CD4-positive, alpha-beta T cell treated with Interleukin-4 for 4 hours (primary cell): ENCODE measurements at places on chromosomes 12 and 14.

DNA sequence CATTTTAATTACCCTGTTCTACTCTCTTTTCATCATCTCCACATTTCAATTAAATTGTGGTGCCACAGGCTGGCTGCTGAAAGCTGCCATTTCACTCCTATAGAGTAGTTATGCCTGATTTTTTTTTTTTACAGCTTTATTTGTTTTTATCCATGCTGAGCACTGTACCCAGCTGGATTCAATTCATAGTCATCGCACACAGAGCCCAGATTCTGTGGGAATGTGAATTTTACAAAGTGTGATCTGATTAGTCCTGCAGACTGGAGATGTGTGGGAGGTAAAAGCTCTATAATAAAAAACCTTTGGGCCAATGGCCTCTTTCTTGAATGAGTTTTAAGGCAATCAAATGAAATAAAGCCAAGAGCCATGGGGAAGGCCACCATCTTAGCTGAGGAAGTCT lies 190.2 kb downstream of the ANO4 start:
- DNase-seq: no peak

- DNase-seq: no peak
These were observed 27.1 kb upstream of the SLC17A8 start for GRCh38 chr12:100329800-100330199.

DNA sequence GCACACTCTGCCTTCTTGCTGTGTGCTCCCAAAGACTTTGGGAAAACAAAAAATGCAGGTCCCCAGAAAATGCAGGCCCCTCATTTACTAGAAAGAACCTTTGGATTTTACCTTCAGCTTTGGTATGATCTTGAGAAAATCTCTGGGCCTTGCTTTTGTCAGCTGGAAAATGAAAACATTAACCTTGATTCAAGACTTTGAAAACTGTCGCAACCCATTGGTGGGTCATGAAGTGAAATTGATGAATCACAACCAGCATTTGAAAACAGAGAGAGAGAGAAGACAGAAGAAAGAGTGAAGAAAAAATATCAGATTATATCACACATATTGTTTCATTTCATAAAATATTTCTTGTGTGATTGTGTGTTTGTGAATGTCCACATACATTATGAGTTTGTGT lies 322.5 kb downstream of the ZFP36L1 start:
- DNase-seq: no peak

DNA sequence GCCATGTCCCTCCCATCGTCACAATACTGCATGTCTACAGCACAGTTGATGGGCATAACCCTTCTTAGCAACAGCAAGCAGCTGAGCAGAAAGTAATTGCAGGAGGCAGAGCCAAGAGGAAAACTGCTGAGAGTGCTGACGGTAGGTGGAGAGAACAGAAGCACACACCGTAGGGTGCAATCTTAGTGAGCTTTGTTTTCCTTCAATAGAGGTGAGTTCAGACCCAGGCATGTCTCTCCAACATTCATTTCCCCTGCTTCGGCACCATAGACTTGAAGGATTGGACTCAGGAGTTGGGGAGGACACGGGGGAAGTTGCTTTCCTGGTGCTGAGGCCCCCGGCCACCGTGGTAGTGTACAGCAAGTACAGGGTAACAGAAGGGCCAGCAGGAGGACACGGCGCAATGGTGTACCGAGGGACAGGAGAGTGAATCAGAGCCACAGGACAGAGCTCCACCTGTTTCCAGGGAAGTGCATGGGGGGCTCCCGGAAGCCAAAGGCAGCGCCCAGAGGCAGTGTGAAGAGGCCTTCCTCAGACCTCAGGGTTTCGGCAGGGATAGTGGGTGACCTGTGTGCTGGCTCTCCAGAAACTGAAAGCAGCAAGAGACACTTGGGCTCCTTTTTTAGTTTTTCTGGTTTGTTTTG lies 36.3 kb upstream of the SINHCAF start:
- no peak for DNase-seq

- no peak for DNase-seq
These were observed 217.4 kb downstream of the ACSS3 start for GRCh38 chr12:81295251-81295650.

DNA sequence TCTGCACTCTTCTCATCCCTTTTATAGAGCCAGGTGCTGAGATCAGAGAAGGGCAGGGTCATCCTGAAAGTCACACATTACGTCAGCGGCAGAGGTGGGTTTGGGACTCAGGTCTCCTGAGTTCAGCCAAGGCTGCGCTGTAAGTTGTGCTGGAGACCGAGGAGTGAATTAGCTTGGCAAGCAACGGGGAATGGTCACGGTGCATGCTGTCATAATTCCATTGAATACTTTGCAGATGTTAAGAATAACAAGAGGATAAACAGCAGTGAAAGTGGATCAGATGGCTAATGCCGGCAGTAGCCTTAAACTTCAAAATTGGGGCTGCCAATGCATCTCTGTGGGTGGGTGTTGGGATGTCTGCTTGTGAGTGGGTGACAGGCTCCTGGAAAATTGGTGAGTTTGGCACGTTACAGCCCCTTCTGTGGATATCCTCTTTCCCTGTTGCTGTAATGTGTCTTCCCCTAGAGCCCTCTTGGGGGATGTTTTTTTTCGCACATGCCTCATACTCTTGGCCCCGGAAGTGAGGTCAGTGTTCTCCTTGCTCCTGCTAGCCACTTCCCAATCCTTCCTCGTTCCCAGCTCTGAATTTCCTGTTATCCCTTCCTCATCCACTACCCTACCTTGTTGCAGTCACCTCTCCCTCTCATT lies 287.1 kb upstream of the SRRM4 start:
- no peak for DNase-seq

DNA sequence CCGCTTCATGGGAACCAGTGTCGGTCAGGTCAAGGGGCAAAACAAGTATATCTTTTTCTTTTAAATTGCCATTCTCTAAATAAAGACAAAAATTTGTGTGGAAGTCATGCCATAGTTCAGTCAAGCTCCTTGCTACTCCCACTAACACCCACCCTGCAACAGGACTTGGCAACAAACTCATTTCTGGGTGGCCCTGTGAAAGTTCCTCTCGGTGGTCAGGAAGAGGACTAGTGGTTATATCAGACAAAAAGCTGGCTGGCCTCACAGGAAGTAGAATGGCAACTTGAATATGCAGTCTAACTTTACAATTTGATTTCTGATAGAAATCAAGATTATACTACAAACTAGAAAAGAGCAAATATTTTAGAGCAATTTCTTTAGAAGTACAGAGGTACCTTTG lies 11.2 kb downstream of the DHRS7 start:
- peak; percentile 15 for DNase-seq

GRCh38 chr12:85779768-85780167 lies 56.4 kb downstream of the RASSF9 start:
- DNase-seq: no peak

DNA sequence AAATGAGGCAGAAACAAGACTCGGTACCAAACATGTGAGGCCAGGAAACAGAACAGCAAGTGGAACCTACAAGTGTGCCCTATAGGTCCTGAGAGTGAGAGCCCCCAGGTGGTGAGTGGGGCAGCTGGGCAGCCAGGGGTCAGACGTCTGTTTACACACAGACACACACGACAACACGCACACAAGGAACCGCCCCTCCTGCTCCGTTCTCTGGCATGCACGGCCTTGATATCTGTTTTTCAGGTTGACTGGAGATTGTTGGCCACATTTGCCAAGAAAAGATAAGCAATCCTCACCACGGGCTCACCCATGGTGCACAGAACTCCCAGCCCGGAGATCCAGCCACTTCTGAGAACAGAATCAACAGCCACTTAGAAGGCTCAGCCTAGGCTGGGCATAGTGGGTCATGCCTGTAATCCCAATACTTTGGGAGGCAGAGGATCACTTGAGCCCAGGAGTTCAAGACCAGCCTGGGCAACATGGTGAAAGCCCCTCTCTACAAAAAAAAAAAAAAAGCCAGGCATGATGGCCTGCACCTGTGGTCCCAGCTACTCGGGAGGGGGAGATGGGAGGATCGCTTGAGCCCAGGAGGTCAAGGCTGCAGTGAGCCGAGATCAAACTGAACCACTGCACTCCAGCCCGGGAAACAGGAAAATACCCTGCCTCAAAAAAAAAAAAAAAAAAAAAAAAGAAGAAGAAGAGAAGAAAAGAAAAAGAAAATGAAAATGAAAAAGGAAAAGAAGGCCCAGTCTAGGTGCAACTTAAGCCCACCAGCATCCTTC lies 19.4 kb upstream of the EIF5 start:
- DNase-seq: no peak

- no peak for DNase-seq
These were observed 6.4 kb upstream of the CCDC60 start for GRCh38 chr12:119328111-119328510.

GRCh38 chr14:25103271-25103670 lies 53.3 kb upstream of the STXBP6 start:
- no peak for DNase-seq

GRCh38 chr14:20631880-20632389 lies 9.6 kb downstream of the OR6S1 start:
- no peak for DNase-seq

GRCh38 chr14:50089208-50089607 lies 27.2 kb downstream of the VCPKMT start:
- DNase-seq: no peak

DNA sequence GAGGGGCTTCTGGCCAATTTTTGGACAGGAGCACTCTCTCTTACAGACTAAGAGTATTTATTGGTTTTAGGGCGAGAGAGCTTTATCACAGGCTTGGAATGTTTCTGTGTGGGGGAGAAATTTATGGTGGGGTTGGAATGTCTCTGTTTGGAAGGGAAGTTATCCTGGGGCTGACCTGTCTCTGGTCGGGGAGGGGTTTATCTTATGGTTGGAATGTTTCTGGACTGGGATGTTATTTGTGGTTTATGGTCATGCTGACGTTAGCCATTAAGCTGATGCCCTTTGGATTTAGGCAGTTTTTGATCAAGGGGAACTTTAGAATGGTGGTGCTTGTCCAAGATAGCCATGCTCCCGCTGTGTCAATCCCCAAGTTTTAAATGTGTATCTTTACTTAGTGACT lies 614.8 kb downstream of the DIO2 start:
- no peak for DNase-seq

DNA sequence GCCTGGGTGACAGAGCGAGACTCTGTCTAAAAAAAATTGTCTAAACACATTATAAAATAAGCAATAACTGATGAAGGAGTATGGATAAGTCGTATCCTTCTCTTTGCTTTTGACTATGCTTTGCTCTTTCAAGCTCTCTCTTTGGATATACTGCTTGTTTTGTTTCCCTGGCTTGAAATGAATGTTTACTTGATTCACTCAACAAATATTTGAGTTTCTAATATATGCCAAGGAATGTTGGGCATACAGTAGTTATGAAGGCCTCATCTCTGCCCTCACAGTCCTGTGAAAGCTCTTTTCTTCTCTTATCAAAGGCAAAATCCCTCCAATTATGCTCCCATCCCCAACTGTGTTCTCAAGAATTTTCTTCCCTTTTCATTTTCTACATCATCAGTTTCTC lies 123.5 kb downstream of the PTPRR start:
- no peak for DNase-seq

DNA sequence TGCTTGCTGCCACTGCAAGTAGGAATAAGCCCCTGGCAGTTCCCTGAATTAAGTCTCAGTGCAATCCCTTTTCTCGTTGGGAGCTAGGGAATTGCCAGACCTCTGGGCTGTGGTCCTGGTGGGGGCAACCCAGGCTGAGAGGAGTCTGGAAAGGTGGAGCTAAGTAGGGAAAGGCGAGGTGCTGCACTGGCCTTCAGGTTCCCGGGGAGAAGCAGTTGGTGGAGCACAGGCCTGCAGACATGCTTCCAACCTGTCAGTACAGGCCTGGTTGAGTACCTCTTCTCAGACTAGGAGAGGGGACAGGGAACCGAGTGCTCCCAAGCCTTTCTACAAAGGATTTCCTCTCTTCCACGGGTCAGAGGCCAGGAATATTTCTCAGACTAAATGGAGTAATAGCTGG lies 1.5 kb downstream of the NRIP2 start:
- no peak for DNase-seq

- no peak for DNase-seq
These were observed 509.6 kb downstream of the NOVA1 start for GRCh38 chr14:26088275-26088674.

DNA sequence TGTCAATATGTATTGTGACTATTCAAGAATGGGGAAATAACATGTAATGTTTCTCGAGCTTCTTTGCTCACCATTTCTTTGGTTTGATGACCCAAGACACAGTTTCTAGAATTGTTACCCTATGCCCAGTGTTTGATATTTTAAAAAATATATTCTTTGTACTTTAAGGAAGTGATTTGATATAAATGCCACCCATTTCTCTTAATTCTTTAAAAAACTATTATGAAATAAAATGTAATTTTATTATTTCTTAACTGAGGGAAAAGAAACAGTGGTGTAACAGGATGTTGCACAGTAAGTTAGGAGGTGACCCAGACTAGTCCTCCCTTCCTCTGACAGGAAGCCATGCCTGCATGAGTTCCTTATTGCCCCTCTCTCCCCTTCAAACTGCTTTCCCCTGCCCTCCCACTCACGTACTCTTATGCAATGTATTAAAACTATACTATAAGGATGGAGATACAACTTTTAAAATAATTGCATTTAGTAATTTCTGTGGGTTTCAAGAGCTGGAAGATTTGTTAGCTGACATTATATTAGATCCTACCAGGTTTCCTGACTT lies 279.4 kb downstream of the TMTC2 start:
- DNase-seq: no peak

GRCh38 chr14:45906257-45906656 lies 653.3 kb upstream of the MIS18BP1 start:
- no peak for DNase-seq

DNA sequence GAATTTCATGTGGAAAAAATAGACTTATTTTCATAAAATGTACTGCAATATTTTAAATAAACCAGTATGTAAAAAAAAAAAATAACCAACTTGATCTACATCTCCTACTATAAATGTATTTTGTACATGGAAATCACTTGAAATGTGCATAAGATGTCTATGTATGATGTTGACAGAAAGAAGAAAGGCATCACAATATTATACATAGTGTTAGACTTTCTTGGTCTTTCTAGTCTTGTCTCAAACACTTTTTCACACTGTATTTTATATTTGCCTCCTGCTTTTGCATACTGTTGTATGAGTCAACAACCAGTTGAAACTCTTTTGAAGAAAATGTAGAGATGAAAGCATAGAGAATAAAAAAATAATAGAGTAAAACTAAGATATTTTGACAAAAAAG lies 352.4 kb upstream of the MGAT4C start:
- DNase-seq: no peak

GRCh38 chr12:120836114-120836684 lies 68.0 kb downstream of the SPPL3 start:
- DNase-seq: no peak

GRCh38 chr14:51862176-51862796 lies 1.9 kb downstream of the GNG2 start:
- peak; percentile 73 for DNase-seq

GRCh38 chr12:14741153-14741552 lies 44.8 kb upstream of the GUCY2C start:
- no peak for DNase-seq

GRCh38 chr12:104276273-104277131 lies 27.0 kb upstream of the EID3 start:
- no peak for DNase-seq

- no peak for DNase-seq
These were observed 416.6 kb downstream of the ZFP36L1 start for GRCh38 chr14:68376067-68376779.
